ENCODE measurements at places on chromosomes 7 and 10.

DNA sequence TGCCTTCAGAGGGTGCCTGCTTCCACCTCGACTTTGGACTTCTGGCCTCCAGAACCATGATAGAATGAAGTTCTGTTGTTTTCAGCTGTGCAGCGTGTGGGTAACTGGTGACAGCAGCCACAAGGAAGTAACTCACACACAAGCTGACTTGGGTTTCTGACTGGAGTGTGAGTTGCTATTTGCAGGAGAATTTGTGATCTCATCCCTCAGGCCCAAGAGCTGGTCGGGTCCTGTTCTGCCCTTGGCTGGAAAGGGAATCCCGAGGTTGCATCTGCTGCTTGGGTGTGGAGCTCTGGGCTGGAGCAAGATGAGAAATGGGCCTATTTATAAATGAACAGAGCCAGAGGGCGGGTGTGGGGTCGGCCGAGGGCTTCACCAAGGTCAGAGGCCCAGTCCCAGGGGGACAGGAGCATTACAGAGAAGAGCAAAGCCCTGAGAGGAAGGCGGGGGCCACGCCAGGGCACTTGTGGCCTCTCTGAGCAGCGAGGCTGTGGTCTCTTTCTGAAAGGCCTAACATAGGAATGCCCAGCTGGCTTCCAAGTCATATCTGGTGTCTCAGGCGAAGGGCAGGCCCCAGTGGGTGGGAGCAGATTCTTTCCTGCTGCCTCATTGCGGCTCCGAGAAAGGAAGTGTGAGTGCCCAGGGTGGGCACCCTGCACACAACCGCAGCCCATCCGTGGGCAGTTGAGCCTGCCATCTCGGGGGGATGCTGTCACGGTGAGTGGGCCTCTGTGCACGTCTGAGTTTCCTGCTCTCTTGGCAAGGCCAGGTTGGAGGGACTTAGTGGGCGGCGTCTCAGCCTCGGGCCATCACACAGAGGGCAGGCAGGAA, 26.5 kb upstream of the C10orf71 start:
- peak; percentile 70 for DNase-seq

DNA sequence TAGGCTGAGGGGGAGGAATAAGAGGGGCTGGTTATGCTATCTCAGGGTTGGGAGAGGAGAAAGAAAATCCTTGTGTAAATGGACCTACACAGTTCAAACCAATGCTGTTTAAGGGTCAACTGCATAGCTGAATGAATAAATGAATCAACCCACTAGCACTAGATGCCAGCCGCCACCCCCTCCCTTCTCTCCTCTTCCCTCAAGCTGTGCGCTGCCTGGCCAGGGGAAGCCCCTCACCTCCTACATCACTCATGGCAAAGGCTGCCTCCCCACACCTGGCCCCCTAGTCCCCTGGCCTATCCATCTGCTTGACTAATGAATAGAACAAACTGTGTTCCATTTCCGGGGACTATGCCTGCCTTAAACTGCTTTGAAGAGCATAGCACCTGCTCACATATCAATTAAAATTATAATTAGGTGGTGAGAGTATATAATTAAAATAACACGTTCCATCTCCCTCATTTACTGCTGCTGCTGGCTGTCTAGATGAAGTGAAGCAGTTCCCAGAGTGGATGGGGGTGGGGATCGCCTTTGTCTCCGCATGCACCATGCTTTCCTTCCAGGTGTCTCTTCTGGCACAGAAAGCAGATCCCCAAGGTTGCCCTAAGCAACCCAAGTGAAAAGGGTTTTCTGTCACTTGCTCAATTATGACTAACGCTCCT, 32.6 kb downstream of the GRID1 start:
- DNase-seq, result no peak

GRCh38 chr7:147296201-147296600, 1179.6 kb downstream of the CNTNAP2 start:
- no peak for DNase-seq

DNA sequence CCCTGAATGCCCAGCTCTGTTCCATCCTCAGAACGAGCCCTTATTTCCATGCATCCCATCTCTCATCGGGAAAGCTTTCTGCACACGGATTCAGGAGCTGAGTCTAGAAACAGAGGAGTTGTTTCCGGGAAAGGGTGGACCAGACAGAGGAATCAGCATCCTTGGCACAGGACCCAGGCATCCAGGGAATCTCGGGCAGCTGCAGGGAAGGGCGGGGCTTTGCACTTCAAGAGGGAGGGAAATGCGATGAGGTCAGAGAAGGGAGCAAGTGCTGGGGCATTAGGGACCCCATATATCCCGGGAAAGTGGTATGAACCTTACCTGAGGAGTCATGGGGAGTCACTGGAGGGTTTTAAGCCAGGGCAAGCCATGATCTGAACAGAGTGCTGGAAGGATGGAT, 68.5 kb downstream of the NPTX2 start:
- no peak for DNase-seq

DNA sequence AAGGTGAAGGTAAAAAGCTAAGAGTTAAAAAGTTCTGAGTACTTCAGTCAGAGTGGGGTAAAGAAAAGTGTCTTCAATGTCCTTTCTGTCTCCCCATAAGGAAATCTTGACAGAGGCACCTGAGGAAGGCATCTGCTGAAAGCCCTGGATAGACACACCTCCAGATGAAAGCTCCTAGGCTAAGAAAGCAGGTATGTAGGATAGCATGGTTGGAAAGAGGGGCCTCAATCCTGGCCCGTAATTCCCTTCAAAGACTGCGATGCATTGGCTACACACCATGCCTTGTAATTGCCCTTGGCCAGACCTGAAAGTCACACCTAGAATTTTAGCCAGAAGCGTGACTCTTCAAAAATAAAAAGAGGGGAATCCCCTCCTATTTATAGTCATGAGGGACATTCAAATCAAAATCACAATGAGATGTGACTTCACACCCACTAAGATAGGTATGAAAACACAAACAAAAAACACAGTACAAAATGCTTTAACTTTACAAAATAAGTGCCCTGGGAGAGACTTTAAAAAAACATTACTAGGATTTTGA, 809.7 kb downstream of the IPMK start:
- no peak for DNase-seq

DNA sequence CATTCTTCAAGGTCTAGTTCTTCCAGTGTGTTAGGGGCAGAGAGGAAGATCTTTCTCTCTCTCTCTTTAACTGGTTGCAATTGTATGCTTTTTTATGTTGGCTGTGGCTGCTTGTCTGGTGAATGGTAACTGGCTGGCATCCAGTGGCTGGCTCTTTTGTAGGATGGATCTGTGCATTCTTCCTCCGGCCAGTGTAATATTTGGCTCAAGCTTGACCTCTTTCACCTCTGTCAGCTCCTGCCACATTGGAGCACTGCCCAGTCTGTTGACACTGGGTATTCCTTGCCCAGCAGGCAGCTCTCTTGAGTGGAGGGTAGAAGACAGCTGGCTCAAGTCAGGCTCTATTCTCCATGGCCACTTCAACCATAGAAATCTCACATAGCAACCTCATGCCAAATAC, 528.3 kb downstream of the PHTF2 start:
- peak; percentile 55 for DNase-seq

- DNase-seq, result no peak
These were observed 123.6 kb downstream of the CLEC2L start for GRCh38 chr7:139647085-139647484.

- no peak for DNase-seq
These were observed 188.1 kb downstream of the MGMT start for GRCh38 chr10:129655007-129655678.

- DNase-seq, result peak; percentile 58
These were observed 33.3 kb downstream of the GET4 start for GRCh38 chr7:909358-910329.

DNA sequence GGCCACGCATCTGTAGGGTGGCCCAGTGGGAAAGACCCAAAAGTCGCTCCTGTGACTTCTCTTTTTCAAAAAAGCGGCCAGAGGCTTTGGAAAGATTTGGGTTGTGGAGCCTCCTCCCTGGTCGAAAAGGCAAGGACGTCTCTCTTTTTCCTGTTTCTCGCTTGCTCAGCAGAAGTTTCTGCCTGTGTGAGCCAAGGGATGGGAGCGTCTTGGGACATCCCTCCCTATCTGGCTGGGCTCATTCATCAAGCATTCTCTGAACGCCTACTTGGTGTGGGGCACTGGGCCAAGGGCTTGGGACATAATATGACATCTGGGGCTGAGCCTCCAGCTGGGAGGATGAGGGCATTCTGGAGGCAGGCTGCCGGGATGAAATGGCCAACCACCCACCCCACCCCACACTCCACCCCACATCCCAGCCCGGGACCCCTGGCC, 120.9 kb downstream of the C10orf105 start:
- peak; percentile 90 for DNase-seq

All from AG10803 (cell line).